Spleen (tissue), 13 donors: ENCODE measurements at places on chromosomes 7 and 10. TPM values are rescaled to one million over a fixed set of nuclear protein-coding genes. Genes with fewer than 3 reads are reported as not detected.

The FAM25G gene
- not detected for total RNA-seq

The PLPP4 gene
- total RNA-seq = not detected

The MEST gene
- total RNA-seq = 64.1 TPM

DNA sequence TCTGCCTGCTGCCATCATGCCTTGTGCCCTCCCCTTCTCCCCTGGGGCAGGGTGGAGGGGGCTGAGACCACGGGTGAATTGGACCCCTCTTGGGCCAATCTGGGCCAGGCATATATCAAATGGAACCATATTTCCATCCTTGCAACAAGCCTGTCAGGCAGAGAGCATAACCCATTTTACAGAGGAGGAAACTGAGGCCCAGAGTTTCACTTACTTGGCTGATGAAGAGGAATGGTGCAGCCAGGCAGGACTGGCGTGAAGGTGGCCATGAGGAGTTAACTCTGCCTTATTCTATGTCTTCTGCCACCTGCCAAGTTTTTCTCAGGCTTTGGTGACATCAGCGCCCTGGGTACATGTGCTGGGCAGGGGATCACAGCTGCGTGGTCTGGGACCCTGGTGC, 155.5 kb upstream of the PCBD1 start:
- peak; percentile 35 for DNase-seq

DNA sequence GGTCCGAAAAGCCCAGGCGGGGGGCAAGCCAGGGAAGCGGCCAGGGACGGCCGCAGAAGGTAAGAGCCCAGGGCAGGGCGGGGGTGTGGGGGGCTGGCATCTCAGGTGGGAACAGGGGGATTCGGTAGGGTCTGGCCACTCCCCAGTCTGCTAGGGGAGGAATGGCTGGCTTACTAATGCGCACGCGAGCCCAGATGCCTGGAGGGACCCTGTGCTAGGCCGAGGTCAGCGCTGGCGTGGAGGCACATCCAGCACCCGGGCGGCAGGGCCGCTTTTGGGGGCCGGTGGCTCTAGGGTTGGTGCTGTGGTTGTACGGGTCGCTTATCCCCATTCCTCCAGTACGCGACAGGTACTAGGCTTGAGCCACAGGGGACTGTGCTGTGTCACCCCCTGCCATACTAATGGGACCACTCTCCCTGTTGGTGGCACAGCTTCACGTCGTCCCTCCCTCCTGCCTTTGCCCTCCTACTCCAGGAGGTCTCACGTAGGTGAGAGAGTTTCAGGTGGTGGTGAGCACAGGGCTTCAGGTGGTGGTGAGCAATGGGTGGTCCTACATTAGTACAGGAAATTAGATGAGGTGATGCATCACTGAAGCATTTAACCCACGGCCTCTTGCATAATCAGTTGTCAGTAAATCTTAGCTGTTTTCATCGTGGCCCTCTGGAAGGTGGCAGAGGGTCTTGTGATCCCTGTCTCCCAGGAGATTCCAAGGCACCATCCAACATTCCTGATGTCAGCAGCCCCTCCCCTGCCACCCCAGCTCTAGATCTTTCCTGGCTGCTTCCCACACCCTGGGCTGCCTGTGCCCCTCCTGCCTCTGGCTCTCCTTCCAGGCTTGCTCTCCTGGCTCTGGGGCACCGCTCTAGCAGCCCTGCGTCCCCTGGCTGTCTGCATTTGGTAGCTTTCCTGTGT, 971 bp downstream of the AEBP1 start:
- DNase-seq = peak; percentile 63

The CPA1 gene
- 4.0 TPM for total RNA-seq

- no peak for DNase-seq
These were observed 155.8 kb upstream of the RHOBTB1 start for GRCh38 chr10:61099756-61100155.

DNA sequence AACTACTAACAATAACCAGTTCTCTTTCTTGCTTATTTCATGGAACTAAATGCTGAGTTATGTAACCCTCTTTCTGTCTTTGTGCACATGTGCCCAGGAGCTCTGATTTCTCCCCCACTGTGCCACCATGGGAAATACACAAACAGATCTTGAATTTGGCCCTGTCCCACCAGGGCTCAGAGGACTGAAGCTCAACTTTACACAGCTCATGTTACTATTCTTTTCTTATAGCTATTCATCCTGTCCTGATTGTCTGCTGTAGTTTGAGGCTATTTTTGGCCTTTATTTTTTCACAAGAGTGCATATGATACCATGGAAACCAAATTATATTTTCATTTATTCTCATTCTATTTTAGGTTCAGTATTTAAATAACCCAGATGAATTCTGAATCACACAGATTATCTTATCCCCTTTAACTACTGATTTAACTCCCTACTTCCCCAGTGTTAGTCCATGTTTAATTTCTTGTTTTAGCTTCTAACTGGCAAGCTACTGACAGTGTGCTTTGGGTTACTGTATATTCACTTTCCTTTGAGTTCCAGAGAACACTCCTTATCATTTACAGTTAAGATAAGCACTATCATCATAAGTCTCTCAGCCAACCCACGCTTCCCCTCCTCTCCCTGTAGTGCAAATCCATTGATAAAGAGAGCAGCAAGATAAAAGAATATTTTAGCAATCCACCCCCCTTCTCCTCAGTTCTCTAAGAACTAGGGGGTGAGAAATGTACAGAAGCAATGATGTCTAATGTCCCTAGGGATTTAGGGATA, 71.8 kb upstream of the GSDME start:
- no peak for DNase-seq

The LRRC4 gene
- total RNA-seq = 16.1 TPM

DNA sequence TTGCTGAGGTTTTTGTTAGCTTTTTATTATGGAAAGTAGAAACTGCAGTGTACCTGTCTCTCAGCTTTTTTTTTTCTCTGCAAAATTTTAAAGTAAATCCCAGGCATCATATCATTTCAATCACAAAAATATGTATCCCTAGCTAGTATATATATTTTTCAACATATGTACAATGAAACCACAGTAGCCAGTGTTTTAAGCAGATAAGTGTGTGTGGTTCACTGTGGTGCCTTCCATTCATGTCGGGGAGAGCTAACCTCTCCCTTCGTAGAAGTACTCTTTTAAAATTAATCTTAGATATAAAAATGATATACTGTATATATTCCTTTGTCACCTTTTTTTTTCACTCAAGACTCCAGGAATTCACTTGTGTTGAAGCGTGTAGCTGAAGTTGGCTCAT, 22.7 kb downstream of the CUL1 start:
- DNase-seq = no peak

DNA sequence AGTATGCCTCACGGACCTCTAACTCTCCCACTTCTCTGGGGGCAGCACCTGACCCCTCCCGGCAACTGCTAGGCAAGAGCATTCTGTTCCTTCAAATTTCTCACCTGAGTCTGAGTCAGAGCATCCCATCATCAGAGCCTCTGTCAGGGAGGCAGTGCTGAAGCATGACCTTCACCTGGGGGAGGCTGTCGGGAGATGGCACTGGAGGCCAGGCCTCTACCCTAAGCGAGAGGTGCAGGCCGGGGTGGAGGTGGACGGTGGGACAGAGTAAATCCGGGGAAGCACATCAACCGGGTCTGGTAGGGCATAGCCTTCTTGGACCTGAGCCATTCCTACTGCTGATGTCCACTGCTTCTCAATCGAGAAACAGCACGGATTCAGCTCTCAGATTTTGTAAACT, 90.4 kb downstream of the SPAG6 start:
- DNase-seq = peak; percentile 78

GRCh38 chr7:88344956-88345832, 38.5 kb upstream of the STEAP4 start:
- DNase-seq = peak; percentile 83

The TAS2R3 gene
- 9.3 TPM for total RNA-seq

GRCh38 chr7:155141562-155141961, 71.4 kb downstream of the HTR5A start:
- no peak for DNase-seq

The PPP1R17 gene
- total RNA-seq = not detected

The SFXN3 gene
- 37.3 TPM for total RNA-seq

- DNase-seq = no peak
These were observed 155.6 kb downstream of the TAX1BP1 start for GRCh38 chr7:27895551-27895950.

The EIF3B gene
- 130 TPM for total RNA-seq

- DNase-seq = no peak
These were observed 117.0 kb upstream of the AMPH start for GRCh38 chr7:38748056-38748610.

GRCh38 chr7:120405652-120406051, 132.7 kb downstream of the KCND2 start:
- no peak for DNase-seq

The GATA3 gene
- total RNA-seq = 6.6 TPM

The SGPL1 gene
- 71.0 TPM for total RNA-seq

The C7orf57 gene
- total RNA-seq = not detected
